ENCODE measurements at places on chromosomes 5 and 9.

- no peak for DNase-seq
Observed at GRCh38 chr5:141771031-141771430, 89.0 kb upstream of the ARAP3 start.

GRCh38 chr9:124331580-124331979 is 73.8 kb downstream of the NEK6 start:
- DNase-seq, result no peak

- DNase-seq, result no peak
Observed at GRCh38 chr5:66828548-66829357, 232.6 kb downstream of the MAST4 start.

GRCh38 chr5:24510523-24510988 is 134.2 kb downstream of the CDH10 start:
- DNase-seq, result no peak

DNA sequence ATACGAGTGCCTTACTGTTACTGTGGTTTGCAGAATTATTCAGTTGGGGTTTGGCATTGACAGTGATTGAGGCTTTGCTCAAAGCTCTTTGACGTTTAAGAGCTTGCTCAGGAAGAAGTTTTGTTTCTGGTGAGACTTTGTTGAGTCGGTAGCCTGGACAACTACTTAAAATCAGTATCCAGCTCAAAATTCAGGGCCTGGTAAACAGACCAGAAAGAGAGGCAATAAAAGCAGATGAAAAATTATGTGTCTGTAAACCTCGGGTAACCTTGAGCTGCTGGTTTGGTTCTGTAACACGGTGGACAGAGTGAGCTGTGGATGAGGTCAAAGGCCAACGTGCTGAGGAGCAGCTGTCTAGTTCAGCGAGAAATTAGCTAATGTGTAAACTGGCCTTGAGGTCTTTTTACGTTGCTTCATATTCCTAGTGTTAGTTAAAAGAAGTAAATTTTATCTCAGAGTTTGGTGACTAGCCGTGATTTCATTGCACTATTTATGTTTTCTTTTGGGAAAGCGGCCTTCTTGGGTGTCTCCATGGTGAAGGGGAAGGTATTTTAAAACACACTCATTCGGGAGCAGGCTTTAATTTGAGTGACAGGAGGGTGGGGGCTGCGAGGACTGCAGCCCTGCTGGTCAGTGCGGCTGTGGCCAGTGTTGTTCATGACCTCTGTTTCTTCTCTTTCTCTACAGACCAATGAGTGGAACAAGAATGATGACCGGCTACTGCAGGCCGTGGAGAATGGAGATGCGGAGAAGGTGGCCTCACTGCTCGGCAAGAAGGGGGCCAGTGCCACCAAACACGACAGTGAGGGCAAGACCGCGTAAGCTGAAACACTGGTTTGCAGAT is 82.0 kb upstream of the TTC23L start:
- DNase-seq, result no peak

- peak; percentile 77 for DNase-seq
Observed at GRCh38 chr5:129664336-129664937, 83.5 kb upstream of the MINAR2 start.

DNA sequence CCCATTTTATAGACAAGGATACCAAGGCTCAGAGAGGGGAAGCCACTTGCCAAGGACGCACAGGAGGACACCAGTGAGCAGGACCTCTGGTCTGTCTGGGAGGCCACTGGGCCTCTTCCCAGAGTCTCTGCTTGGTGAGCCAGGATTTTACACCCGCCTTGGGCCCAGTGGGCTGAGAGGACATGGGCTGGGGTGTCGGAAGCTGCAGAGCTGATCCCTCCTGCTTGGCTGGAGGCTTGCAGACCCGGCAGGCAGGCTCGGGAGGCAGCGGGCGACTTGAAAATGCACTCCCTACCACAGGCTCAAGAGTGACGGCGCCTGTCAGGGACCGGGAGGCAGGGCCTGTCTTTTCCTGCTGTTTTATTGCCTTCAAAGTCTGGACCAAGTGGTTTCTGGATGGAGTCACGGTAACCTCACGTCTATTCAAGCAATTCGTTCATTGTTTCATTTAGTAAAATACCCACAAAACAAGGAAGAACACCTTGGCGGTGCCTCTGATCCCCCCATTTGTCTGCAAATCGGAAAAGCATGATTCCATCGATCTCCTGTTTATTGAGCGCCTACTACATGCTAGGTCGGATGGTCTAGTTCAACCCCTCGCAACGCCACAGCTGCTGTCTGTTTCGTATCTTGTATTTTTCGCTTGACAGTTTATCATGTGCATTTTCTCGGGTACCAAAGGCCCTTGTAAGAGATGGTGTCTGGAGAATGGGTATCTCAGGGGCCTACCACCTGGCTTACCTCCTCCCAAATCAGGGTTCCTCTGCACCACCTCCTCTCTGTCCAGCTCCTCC is 108.1 kb upstream of the IER5L start:
- no peak for DNase-seq

DNA sequence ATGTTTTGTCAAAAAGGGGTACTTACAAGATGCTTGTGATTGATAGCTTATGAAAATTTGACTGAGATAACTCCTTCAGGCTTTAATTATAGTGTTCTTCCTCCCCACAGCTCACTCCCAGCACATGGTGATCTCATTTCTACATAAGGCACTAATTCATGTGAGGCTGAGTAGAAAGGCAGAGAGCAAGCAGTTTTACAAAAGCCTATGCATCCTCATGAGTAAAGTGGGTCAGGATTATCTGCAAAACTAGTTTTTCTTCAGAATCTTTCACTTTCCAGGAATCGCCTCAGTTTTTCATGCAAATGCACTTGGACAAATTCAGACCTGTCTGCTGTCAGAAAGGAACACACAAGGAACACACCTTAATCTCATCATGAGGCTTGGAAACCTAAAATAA is 92.1 kb upstream of the FBN2 start:
- no peak for DNase-seq

- no peak for DNase-seq
Observed at GRCh38 chr5:149313151-149313841, 32.0 kb upstream of the GRPEL2 start.

GRCh38 chr5:135481387-135481786 is 29.2 kb upstream of the TIFAB start:
- DNase-seq, result peak; percentile 70

- no peak for DNase-seq
Observed at GRCh38 chr9:126312584-126313551, 13.8 kb upstream of the MVB12B start.

All from inflammatory macrophage treated with lipopolysaccharide for 1 hour (primary cell).